ENCODE measurements at places on chromosomes 3 and 15. TPM values are rescaled to one million over a fixed set of nuclear protein-coding genes. Genes with fewer than 3 reads are reported as not detected.

GRCh38 chr3:94024385-94024784 lies 4.0 kb downstream of the STX19 start:
- DNase-seq = no peak

- DNase-seq = no peak
These were observed 61.0 kb upstream of the RPL32 start for GRCh38 chr3:12902181-12902999.

Gene GOLGA6L4
- 9.1 TPM for total RNA-seq

DNA sequence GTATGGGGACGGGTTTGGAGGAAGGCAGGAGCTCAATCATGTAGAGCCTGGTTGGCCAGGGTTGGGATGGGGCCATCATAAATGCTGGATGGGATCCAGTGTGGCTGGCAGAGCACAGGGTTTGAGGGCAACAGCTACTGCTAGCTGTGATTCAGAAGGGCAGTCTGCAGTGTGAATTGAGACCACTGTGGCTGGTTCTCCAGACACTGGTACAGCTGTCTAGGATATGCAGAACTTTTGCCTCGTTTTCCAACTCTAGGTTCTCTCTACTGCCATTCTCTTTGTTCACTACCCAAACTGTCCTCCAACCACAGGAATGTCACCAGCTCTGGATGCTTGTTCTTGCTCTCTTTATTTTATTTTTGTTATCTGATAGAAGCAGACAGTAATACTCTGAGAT lies 543.6 kb downstream of the AGBL1 start:
- no peak for DNase-seq

DNA sequence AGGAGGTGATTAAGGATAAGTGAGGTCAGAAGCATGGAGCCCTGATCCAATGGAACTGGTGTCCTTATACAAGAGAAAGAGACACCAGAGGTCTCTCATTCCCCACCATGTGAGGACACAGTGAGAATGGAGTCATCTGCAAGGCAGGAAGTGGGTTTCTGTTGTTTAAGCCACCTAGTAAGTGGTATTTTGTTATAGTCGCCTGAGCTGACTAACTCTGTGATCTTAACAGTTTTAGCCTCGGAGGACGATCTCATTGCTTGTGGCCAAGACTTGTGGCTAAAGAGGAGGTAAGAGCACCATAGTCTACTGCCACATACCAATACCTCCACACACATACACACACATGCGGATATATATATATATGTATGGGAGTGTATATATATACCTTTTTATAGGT lies 73.8 kb downstream of the MCTP2 start:
- DNase-seq = no peak

Gene SST
- 3.6 TPM for total RNA-seq

DNA sequence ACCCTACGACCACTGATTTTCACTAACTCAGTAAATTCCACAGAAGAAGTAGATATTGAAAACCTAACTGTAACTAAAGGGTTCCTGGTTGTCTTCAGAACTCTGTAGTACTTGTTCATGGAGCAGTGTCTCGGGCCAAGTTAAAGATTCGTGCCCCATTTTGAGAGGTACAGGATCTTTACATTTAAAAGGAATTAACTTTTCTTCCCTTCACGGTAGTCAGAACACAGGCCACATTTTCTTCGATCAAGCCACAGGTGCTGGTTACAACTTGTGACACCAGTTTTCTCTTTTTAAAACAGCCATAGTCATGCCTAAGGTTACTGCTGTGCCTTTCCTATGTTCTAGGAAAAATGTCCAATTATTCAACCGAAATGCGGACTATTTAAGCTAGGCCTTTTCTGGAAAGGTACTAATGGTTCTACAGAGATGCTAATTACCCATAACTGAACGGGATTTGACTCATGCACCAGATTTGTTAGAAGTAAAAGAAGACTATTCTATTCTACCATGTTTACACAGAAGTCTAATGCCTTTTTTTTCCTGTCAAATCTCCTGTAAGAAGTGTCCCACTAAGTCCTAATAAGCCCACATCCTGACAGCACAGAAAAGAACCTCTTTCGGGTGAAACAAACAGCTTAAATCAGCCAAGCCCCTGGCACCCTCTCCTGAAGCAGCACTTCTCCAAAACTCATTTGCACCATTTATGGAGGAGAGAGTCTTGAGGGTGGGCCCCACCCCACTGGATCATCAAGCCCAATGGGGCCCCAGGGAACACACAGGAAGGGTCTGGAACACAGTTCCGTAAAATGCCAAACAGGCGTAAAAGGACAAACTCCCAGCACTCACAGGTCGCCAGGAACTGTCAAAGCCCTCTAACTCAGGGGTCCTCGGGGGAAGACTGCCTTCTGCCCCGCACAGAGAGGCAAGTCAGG lies 1.9 kb downstream of the LRIG1 start:
- DNase-seq = no peak
